Activated T-cell treated with anti-CD3 and anti-CD28 coated beads, Interleukin-2, amount 50 U/mL, for 48 hours (primary cell): ENCODE measurements at places on chromosomes 16 and 17.

GRCh38 chr17:47905221-47905733, 9.2 kb downstream of the SP2 start:
- DNase-seq = no peak

GRCh38 chr17:76088868-76089576, 10.0 kb downstream of the ZACN start:
- DNase-seq = no peak

DNA sequence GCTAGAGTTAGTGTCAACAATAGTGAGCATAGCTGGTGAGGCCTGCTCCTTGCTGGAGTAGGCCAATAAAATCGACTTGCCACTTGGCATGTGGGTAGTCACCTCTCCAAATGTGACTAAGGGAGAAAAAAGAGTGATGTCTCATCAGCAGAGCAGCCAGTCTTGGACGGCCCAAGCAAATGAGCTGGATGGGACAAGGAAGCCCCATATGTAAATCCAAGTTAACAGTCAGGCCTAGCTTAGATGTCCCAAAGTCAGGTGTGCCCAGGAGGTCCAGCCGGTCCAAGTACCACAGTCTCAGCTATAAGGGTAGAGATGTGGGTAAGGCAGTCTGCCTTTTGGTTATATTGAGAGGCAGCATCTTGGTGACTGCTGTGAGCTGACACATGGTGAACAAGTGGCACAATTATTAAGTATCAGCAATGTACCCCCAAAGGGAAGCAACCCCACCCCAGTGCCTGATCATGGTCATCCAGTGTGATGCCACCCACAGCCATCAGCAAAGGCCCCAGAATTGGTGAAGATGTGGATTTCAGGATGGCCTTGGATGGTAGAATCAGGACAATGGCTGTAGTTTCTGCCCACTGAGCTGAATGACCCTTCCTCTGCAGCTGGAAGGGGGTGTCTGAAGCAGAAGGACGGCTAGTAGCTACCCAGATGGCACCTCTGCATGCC, 83.4 kb downstream of the TNFRSF13B start:
- DNase-seq = peak; percentile 12

DNA sequence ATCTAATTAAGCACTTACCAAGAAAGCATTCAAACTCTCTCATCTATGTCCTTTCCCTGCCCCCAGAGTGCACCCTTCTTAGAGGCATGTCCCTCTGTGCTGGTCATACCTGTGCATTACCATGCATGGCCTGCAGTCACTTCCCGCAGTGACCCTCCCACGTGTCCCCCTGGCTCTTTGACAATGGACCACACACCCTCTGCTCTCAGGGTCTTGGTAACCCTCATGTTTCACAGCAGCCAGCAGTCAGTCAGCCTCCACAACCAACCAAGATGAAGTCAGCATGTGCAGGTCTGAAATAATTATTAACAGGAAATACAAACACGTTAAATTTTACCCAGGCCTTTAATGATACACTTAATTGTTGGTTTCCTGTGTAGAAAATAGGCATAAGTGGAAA, 10.1 kb downstream of the KRT33A start:
- DNase-seq = no peak

GRCh38 chr17:42247734-42248133, 28.5 kb downstream of the STAT5B start:
- no peak for DNase-seq

DNA sequence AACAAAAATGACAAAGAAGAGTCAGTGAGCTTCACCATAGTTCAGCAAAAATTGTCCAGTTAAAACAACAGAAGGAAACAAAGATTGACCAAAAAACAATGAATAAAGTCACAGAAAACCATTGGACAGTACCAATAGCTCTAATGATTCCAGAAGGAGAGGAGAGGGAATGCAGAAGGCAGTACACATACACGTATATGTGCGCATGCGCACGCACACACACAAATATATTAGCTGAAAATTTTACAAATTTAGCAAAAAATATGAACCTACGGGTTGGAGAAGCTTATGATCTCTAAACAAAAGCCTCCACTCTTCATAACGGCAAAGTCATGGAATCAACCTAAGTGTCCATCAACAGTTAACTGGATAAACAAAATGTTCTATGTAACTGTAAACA, 120.3 kb upstream of the MON1B start:
- DNase-seq = no peak

- DNase-seq = no peak
Measured at GRCh38 chr17:59533694-59534093, 31.7 kb upstream of the DHX40 start.

GRCh38 chr16:8872967-8873865, 4.4 kb upstream of the CARHSP1 start:
- DNase-seq = no peak

DNA sequence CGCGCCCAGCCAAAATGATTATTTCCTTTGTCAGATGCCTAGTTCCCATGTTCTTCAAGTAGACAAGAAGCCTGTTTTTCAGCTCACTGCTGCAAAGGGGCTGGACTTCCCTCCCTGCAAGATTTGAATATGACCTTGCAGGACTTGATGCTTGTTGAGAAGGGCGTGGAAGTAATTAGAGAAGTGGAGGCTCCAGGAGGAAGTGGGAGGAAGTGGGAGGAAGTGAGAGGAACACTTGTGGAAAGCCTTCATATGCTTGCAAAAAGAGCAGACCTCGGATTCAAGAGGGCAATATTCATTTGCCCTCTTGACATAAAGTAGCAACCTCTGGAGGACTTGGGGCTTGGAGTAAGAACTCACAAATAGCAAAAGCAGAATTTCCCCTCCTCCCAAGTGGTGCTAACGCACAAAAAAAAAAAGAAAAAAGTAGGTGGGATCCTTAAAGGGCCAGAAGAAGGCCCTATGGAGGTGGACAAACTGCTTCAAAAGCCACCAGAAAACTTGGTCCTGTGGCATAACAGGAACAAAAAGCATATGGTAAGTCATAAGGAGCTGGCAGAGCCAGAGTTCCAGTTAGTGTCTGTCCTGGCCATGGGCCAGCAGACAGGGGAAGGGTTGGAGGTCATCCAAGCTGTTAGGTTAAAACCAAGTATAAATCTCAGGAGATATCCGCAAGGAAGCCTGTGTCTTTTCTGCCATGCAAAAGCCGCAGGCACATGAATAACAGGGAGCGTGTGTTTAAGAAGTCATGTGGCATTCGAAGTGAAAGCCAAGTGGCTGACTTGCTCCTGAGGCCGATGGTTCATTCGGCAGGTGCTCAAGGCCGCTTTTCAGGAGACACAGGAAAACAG, 20.6 kb upstream of the PRKAR1A start:
- DNase-seq = no peak

- peak; percentile 28 for DNase-seq
Measured at GRCh38 chr17:18033442-18034099, 5.4 kb downstream of the ATPAF2 start.
